ENCODE measurements at places on chromosomes 2 and 18.

DNA sequence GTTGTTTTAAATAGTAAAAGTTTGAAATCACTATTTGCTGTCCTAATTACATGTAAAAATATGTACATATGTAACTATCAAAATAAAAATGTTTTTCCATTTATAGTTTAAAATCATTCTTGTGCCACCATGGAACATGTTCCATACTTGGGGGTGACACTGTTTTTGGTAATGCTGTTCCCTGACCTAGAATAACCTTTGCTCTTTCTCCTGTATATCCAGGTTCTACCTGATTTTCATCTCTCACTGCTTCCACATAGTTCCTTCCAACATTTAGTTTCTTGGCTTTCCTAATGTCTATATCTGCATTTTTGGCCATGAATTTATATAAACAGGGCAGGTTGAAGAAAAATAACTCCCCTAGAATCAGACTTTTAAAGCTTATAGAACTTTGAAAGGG, 2.5 kb downstream of the SPOPL start:
- DNase-seq = no peak

- no peak for DNase-seq
Observed at GRCh38 chr2:233343171-233343705, 11.1 kb upstream of the DGKD start.

DNA sequence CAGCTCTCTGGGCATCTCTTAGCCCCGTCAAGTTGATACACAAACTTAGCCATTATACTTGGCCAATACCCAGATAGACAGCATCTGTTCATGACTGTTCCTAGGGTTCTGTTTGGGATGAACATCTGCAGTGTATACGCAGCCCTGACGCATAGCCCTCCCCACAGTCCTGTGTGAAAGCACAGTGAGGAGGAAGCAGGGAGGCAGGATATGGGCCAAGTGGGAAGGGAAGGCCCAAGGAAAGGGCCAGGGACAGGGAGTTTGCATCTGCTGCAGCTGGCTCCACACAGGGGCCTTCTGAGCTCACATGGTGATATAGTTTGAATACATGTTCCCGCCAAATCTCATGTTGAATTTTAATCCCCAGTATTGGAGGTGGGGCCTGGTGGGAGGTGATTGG, 80.2 kb downstream of the CMPK2 start:
- no peak for DNase-seq

- DNase-seq = no peak
Observed at GRCh38 chr2:232104076-232104646, 142.6 kb downstream of the DIS3L2 start.

DNA sequence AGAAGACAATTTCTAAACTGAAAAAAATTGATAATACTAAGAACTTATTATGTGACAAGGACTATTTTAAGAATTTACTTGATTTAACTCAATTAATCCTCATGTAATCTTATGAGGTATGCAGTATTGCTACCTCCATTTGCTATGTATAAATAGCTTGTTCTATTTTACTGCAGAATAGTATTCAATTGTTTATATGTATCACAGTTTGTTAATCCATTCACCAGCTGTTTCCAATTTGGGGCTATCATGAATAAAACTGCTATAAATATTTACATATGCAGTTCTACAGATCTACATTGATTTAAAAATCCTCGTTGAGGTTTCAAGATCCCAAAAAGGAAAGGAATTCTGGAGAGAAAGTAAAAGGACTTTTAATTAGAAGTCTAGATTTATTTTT, 54.8 kb upstream of the DOCK10 start:
- no peak for DNase-seq

- DNase-seq = no peak
Observed at GRCh38 chr2:157087373-157088002, 170.0 kb upstream of the GALNT5 start.

- no peak for DNase-seq
Observed at GRCh38 chr2:176115883-176116813, at the start of gene HOXD10. HOXD10 (plus strand) TSS chr2:176116778; CDS start chr2:176116834, 56 bp downstream.

DNA sequence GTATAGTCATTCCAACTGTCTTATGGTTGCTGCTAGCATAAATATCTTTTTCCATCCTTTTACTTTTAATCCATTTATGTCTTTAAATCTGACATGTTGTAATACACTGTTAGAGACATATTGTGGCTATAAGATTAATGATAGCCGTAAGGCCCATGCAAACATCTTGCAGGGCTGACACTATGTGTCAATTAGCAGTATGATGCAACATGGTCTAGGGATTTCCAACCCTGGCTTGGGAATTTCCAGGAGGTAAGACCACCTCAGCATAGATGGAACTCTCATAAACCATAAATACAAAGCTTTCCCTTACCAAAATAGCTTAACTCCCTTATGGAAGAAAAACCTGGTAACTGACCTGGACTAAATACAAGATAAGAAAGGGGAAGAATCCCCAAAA, 16.5 kb downstream of the SCLY start:
- no peak for DNase-seq

GRCh38 chr18:965921-966758, 61.5 kb downstream of the ADCYAP1 start:
- no peak for DNase-seq

- no peak for DNase-seq
Observed at GRCh38 chr2:85769236-85769982, 15.6 kb downstream of the ATOH8 start.

DNA sequence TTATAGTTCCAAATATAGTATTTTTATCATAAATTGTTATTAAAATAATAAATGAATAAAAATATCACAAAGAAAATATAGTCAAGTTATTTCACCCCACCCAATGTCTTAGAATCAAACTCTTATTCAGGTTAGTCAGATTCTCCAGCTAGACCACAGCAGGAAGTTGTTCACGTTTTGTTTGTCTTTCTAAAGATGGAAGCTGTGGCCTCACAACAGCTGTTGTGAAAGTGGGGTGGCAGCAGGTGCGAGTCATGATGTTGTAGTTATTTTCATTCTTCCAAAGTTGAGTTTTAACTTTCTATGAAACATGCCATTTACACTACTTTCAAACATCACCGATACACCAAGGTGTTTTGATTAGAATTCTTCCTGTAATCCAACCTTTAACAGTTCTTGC, 272.9 kb downstream of the SLC8A1 start:
- DNase-seq = no peak

DNA sequence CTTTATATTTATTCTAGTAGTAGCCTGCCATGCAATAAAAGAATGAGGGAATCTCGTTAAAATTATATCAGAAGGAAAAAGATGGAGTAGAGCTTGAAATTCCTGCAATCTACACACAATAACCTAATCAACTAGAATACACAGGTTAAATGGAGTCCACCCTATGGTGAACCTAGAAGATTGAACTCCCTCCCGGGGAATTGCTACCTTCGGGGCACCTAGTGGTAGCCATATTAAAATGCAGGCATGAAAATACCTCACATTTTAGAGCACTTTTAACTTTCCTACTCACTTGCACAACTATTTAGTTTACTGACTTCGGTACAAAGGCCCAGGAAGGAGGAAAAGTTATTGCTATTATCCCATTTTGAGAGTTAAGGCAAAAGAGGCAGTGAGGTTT, 174.5 kb downstream of the SS18 start:
- DNase-seq = no peak

GRCh38 chr2:55887351-55887750, 36.2 kb downstream of the EFEMP1 start:
- no peak for DNase-seq

All from progenitor cell of endocrine pancreas (in vitro differentiated cells).